Type B pancreatic cell (in vitro differentiated cells): ENCODE measurements at places on chromosomes 4 and X.

DNA sequence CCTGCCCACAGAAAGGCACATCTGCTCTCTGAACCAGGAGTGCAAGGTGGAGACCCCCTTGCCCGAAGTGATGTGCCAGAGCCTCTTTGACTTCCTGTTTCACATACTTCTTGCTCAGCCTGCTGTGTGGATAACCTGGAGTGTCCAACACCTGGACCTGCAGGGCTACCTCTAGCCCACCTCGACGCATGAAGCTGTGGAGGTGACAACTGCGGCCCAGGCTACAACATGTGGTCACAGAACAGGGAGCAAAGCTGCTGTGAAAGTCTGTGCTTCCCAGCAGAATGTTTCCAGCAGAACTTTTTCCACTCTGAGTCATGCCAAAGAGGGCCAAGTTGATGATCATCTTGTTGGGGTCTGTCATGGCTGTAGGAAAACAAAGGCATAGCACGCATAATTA lies 1.5 kb downstream of the GIMD1 start:
- no peak for DNase-seq

DNA sequence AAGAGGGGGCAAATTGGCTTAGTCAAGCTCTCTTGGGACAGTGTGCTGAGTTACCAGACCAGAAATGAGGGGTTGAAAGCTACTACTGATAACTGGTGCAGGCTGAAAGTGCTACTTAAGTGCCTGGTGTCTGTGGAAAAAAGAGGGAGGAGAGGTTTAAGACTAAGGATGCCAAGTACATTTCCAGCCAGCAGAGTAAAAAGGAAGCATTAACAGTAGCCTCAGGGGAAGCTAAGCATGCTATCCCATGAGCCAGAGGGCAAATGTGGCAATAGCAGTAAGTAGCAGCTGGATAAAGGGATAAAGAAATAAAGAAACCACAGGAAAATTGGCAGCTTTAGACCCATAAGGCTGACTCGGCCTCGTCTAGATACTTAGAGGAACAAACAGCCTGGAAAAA lies 196.3 kb upstream of the MAB21L2 start:
- no peak for DNase-seq

DNA sequence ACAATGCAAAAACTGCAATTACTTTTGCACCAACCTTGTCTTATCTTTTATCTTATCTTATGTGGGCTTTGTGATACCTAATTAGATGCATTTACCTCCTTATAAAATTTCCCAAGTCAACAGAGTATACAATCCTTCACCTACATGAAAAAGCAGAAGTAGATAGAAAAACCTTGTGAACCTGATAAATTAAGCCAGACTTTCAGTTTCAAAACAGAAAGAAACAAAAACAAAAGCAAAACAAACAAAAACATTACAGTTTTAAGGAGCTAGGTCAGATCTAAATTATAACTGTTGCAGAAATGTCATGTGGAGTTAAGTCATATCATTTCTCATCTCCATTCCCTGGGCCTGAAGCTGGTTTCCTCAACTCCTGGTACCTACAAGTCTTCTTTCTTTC lies 24.9 kb upstream of the CXXC4 start:
- no peak for DNase-seq

DNA sequence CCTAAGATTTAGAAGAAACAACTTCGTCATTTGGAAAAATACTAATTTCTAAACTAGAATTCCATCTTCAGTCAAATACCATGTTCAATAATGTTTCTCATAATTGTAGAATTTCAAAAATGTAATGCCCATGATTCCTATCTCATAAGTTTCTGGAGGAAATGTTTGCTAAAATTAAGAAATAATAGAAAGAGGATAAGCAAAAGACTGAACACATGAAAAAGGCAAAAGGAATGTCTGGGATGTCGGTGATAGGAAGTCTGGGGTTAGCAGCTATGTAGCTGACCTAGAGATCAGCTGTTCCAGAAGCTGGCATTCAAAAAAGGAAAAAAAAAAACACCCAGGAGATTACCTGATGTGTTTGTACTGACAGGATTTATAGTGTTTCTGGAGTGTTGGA lies 18.9 kb upstream of the PCDH10 start:
- DNase-seq: no peak

- no peak for DNase-seq
Observed at GRCh38 chr4:52701207-52701606, 42.1 kb upstream of the USP46 start.

GRCh38 chrX:96889726-96890125 lies 6.0 kb downstream of the RPA4 start:
- no peak for DNase-seq

GRCh38 chr4:162056990-162057389 lies 106.8 kb downstream of the FSTL5 start:
- no peak for DNase-seq

DNA sequence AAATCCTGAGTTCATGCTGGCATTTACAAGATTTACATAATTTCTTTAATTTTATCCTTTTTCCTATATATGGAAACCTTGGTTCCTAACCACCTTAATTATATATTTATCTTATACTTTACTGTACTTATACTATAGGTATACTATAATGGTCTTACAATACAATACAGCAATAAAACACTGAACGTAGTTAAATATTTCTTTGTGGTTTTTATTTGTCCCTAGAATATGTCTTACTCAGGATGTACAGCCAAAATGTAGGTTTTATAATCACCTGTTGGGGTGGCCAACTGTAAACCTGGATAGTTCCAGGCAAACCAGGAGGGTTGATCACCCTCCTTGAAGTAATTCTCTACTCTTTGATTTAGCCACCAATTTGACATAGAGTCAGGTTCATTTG lies 48.4 kb upstream of the KIT start:
- no peak for DNase-seq

GRCh38 chrX:137236837-137237236 lies 203.0 kb upstream of the GPR101 start:
- DNase-seq: no peak

DNA sequence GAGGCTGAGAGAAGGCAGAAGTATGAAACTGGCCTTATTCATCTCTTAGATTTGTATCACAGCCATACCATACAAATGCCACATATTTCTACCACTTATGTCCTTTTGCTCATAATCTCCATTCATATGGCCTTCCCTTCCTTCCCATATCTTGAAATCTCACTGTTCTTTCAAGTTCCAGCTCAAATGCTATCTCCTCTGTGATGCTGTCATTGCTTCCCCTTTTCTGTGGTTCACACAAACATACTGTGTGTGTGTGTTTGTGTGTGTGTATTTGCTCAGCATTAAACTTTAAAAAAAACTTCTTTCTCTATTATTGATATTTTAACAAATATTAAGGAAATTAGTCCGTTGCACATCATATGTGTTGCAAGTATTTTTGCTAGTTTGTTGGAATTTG lies 26.7 kb downstream of the PHKA1 start:
- no peak for DNase-seq

- DNase-seq: no peak
Observed at GRCh38 chr4:165393704-165394103, 14.9 kb downstream of the CPE start.

DNA sequence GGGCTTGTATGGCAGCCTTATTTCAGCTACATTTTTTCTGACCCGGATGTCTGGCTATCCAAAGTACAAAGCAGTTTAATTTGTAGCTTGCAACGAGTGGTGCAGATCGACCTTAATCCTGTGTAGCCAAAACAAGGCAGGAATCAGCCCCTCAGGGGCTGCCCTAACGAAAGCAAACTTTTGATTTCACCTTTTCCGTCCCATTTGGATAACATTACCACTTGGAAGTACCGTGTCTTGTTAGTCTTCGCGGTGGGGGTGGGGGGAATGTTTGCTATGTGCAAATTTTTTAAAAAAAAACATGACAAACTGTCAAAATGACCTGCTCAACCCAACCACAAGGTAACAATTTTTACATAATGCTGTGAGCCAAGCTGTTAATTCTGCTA lies 766 bp upstream of the DNAJB14 start:
- DNase-seq: no peak

- DNase-seq: peak; percentile 8
Observed at GRCh38 chr4:5448221-5448620, 260.1 kb downstream of the EVC2 start.

GRCh38 chr4:132071815-132072214 lies 1077.3 kb upstream of the PCDH10 start:
- no peak for DNase-seq

DNA sequence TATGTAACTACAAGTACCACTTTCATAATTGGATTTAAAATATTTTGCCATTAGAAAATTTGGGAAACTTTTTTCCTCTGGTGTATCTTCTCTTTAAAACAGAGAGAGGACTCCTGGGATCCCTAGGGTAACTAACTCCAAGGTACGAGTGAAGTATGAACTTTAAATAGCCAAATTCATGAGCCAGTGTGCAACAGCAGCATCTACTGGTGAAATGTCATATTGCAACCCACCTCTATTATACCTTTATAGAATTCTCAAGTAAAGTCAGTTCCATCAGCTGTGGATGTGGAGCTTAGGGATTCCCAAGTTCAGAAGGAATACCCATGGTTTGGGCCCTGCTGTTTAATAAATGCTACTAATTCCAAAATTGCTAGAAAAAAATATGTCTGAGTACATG lies 282.7 kb upstream of the TAPT1 start:
- no peak for DNase-seq

DNA sequence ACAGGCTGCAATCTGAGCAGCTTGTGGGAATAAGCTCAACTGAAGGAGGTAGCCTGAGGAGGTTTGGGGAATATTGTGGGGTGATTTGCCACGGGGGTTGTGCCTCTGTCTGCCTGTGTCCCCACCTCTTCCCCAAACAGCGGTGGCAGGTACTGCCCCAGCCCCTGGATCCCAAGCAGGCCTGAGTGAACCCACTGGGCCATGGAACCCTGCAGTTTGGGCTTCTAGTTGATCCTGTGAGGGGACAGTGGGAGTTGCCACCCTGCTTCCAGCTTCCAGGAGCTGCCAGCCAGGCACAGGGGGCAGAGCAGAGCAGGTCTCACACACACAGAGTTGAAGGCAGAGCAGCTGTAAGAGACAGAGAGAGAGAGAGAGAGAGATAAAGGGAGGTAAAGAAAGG lies 97.4 kb downstream of the PJA1 start:
- no peak for DNase-seq

DNA sequence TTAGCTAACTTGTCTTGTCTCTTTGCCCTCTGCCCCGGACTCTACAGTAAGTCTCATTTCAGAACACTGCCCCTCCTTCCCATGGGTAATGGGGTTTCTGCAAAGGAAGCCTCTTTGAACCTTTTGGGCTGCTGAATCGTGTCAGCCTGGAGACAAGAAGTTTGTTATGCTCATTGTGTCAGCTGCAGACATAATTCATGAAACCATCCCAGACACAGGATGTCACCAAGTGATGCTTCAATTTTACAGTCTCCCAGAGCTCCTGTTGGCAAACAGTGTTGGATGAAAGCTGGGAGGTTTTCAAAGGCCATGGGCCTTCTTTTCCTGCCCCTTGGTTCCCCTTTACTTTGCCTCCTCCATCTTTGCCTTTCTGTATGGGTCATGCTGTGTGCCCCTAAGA lies 223.1 kb upstream of the TAPT1 start:
- DNase-seq: no peak

- DNase-seq: no peak
Observed at GRCh38 chr4:184329235-184329634, 111.6 kb upstream of the ENPP6 start.

GRCh38 chrX:150569155-150569477 lies 695 bp downstream of the MTM1 start:
- DNase-seq: no peak

GRCh38 chrX:19272452-19272851 lies 71.3 kb upstream of the PDHA1 start:
- no peak for DNase-seq

GRCh38 chr4:10157478-10158332 lies 41.1 kb upstream of the WDR1 start:
- no peak for DNase-seq

DNA sequence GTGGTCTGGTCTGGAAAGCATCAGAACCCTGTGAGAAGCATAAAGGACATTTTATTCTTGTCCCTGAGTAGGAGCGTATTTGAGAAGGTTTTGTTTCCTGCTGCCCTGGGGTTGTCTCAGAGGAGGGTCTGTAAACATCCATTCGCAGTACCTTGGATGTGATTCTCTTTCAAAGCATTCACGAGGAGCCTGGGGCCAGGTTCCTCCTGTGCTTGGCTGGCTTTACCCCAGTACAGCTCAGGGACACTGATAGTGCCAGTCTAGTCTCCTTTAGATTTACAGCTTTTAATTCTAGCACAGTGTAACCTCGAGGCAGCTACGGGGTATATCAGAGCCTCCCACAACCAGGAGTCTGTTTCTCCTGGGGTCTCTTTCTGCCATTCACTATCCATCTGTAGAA lies 2.7 kb downstream of the CLRN2 start:
- no peak for DNase-seq

GRCh38 chrX:24260842-24261550 lies 52.9 kb downstream of the SUPT20HL2 start:
- DNase-seq: no peak

GRCh38 chr4:110170861-110171260 lies 27.6 kb downstream of the ELOVL6 start:
- DNase-seq: no peak

- DNase-seq: no peak
Observed at GRCh38 chrX:4930426-4930825, 1217.0 kb upstream of the PRKX start.

DNA sequence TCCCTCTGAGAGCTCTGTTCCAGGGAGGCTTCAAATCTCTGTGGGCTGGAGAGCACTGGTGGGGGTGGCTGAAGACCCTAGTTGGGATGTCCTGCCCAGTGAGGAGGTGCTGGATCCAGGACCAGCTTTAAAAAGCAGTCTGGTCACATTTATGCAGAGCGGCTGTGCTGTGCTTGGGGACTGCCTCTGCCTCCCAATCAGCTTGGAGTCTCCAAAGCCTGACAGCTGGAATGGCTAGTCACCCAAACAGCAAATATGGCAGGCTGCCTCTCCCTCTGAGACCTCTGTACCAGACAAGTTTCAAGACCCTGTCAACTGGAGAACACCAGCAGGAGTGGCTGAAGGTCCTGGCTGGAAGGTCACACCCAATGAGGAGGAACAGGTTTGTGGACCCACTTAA lies 848.1 kb upstream of the DIAPH2 start:
- no peak for DNase-seq

GRCh38 chr4:171130256-171130801 lies 682.9 kb upstream of the GALNTL6 start:
- no peak for DNase-seq

GRCh38 chr4:44351069-44351468 lies 97.5 kb downstream of the KCTD8 start:
- no peak for DNase-seq

DNA sequence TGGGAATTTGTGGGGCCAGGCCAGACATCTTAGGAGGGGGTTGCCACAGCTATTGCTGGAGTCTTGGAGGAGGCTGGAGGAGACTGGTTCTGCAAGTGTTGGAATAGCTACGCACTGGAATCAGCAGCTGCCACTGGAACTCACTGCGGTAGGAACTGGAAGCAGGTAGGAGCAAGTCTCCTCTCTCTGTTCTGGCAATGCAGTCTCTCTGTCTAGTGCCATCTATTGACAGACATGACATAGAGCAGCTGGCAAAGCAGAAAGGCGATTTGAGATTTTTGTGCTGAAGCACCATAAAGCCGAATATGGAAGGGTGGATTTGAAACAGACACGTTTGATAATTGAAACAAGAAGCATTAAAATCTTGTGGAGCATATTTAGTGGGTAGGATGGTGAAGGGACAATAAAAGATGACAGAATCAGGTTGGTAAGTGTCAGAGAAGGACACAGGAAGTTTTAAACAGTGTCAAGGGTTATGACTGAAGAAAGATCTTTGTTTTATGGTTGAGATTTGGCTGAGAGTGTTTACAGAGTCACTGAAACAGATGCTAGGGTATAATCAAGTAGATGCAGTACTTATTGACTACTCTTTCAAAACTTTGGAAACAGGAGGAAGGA lies 23.5 kb upstream of the SYNPO2 start:
- DNase-seq: no peak

GRCh38 chrX:57232658-57233360 lies 53.7 kb upstream of the FAAH2 start:
- DNase-seq: no peak

GRCh38 chrX:119942173-119942819 lies 1.3 kb downstream of the NKAP start:
- DNase-seq: no peak
